ENCODE measurements at places on chromosomes 2 and 18.

DNA sequence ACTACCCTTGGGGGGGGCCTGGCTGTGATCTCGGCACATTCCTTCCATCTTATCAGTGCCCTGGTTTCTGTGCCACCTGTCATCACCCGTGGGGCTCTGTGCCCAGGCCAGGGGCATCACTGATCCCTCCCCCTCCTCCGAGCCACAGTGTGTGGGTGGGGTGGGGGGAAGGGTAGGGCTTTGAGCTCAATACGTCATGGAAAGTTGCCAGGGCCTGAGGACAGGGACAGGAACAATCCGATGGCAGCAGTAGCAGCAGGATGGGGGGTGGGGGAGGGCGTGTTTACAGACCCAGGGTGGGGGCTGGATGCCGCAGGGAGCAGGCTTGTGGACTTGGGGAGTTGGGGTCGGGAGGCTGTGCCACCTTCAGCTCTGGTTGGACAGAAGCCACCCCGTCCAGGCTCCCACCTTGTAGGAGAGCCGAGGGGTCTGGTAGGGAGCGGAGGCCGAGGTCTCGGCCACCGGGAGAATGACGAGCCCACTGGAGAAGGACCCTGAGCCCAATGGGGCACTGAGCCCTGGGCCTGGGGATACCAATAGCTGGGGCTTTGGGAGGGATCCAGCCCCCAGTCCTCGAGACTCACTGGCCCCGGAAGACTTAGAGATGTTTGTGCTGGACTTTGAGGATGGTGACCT, 3.5 kb downstream of the SLC4A3 start:
- DNase-seq, result no peak

GRCh38 chr2:12498704-12499103, 218.0 kb upstream of the TRIB2 start:
- peak; percentile 80 for DNase-seq

DNA sequence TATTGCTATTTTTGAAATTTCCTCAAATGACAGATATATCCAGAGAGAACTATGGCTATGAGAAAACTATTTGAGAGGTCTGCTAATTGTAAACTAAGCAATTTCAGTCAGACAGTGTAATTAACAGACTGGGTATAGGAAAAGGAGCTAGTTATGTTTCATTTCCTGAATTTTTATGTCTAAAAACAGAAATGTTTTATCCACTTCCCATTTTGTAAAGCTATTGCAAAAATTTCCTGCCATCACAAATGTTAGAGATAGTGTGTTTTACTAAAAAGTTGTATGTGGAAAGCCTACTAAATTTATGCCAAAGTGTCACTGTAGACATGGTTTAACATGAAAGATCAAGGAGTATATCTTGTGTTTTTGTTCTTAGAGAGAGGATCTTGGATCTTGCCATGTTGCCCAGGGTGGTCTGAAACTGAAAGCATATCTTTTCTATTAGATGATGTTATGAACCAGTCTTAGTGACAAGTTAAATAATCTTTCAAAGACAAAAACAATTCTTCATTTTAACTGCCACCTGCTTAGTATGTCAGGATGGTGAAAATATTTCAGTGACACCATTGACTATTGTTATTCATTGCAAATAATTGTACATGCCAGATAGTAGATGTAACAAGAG, 40.5 kb upstream of the ITPRID2 start:
- DNase-seq, result no peak

DNA sequence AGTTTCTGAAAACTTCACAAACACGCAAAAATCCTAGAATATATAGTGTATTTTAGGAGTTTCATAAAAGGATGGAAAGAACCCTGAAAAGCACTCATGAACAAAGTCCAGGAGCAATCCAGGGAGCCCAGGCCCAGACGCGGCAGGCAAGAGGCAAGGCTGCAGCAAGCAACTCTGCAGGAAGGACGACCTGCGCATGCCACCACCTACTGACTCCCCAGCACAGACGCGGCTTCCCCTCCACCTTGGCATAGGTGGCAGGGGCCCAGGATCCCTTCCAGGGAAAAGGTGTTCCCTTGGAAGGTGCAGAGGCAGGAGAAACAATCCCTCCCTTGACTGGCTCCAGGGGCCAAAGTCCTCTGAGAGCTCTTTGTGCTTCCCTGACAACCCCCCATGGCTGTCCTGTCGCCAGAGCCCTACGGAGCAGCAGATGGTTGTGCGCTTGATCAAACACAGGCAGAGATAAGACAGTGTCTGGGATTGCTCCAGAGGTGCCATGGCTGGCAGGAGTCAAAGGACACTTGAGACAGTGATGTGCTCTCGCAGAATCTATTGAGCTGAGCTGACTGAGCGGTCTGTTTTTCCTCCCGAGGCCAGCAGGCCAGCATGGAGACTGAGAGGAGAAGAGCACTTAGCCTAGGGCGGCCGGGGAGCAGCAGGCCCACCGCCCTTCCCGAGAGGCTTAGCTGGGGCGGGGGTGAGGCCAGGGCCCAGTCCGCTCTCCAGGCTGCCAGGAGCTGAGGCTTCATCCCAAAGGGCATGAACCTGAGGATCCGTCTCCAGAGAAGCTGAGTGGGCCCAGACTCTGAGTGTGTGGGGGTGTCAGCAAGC, 10.8 kb upstream of the AMER3 start:
- no peak for DNase-seq

DNA sequence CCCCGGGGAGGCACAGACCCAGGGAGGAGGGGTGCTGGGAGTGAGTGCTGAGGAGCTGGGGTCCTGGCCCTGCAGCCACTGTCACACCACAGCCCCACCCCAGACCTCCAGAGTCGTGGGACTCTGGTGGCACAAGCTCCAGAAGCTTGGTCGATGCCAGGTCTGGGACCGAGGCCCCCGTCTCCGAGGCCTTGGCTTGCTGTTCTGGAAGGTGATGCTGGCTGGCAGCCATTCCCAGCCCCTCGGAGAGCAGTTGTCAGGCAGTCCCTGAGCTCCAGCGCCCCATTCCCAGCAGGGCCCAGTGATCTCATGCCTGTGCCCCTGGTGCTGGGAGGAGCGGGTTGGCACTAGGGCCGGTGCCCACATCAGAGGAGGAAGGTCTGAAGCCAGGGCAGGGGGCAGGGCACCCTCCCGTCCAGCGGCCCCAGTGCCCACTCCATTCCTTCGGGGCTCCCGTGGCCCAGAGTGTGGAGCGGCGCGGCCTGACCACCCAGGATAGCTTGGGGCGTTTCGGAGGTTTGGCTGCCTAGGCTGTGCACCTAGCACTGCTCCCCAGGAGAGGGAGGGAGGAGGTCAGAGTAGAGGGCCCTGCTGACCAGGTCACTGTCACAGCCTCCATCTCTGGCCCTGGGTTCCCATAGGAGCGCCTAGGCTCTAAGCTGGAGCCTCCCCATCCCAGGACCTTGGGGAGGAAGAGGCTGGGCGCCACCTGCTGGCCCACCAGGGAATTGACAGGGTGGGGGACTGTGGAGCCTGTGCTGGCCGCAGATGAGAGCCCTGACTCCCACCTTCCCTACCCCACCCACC, 16.8 kb upstream of the ALPI start:
- peak; percentile 29 for DNase-seq

- DNase-seq, result no peak
These were observed 59.8 kb downstream of the LDAH start for GRCh38 chr2:20762945-20763683.

GRCh38 chr2:64232266-64232665, 88.0 kb upstream of the PELI1 start:
- no peak for DNase-seq

DNA sequence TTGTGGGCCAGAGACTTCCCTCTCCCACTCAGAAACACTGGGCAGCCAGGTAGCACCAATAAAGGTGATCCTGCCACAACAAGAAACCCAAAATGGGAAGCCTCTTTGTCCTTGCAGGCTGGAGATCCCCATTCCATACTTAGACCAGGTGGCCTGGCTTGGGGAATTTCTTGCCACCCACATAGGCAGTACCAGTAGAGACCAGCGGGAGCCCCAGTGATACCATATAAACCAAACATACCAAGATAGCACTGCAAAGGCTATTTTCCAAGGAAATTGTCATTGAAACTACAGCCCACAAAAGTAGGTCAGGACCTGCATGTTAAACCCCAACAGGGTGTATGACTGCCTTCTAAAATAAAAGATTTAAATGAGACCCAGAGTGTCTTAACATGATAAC, 171.6 kb downstream of the DIS3L2 start:
- DNase-seq, result no peak

DNA sequence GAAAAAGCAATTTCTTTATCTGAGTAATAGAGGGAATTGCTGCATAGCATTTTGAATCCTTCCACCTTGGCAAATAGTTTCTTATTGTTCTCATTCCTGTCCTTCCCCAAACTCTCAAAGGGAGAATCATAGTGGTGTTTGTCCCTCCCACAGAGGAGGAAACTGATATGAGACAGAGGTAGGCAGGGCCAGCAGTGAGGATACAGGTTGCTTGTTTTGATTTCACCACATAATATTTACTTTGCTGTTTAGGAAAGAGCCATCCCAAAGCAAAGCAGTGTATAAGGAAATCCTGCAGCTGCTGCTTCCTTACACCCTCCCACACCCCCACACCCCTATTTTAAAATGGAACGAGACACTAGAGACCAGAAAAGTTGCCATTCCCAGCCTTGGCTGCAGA, 195.3 kb downstream of the SETBP1 start:
- no peak for DNase-seq

GRCh38 chr2:202023904-202024266, 9.8 kb upstream of the FZD7 start:
- no peak for DNase-seq

- DNase-seq, result no peak
These were observed 64.4 kb downstream of the KLHL29 start for GRCh38 chr2:23449413-23449812.

- no peak for DNase-seq
These were observed 53.5 kb downstream of the KCMF1 start for GRCh38 chr2:85024372-85025047.

DNA sequence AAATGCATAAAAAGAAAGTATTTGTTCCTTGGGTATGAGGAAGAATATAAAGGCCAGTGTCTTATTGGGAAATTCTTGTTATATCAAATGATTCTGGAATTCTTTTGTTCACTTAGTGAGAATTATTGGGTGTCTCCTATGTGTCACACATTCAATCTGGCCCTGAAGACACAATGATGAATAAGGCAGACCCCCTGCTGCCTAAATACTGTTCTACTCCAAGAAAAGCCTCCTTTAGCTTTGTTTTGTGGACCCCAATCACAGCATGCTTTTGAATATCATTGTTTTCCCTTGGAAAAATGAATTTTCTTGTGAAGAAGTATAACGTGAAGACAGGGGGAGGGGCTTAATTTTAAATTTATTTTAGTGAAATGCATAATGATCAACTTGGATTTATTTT, 682.4 kb downstream of the LRRTM4 start:
- no peak for DNase-seq

DNA sequence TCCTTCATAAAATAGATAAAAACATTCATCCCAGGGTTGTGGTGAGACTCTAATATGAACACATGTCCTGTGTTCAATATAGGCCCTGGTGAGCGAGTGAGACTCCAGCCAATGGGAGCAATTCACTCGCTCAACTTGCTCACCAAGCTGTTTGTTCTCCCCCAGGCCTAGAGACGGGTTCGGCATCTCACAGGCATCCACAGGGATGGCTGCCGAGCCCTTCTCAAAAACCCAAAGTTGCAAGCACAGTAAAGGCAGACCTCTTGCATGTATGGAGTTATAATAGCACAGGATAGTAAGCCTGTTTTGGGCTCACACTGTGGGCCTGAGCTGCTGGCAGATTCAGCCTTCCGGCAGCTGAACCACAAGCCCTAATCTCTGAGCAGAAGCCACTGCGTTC, 15.7 kb downstream of the PARD6G start:
- no peak for DNase-seq

DNA sequence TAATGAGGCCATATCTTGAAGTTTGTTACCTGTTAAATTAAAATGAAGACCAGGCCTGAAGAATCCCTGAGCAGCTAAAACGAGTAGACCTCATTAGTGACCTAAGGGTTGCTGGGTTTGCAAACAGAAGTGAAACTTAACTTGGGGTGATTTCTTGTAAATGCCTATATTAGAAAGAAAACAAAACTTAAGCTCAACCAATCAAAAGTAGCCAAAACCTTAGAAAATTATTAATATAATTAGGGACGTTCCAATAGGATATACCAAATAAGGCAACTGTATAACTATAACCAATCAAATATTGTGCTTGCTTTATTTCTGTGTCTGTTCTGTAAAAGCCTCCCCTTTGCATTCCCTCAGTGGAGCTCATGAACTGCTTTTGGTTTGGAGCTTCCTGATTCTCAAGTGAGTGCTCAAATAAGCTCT, 137.9 kb upstream of the VRK2 start:
- no peak for DNase-seq

- peak; percentile 32 for DNase-seq
These were observed 57.1 kb downstream of the CAVIN2 start for GRCh38 chr2:191789796-191790195.

- no peak for DNase-seq
These were observed 62.5 kb upstream of the NFE2L2 start for GRCh38 chr2:177327009-177327408.
